ENCODE measurements at places on chromosomes 5 and 9. TPM values are rescaled to one million over a fixed set of nuclear protein-coding genes. Genes with fewer than 3 reads are reported as not detected.

- no peak for DNase-seq
Observed at GRCh38 chr5:91850031-91850430, 466.9 kb upstream of the ARRDC3 start.

- no peak for DNase-seq
Observed at GRCh38 chr5:59458966-59459729, 434.4 kb downstream of the PDE4D start.

DNA sequence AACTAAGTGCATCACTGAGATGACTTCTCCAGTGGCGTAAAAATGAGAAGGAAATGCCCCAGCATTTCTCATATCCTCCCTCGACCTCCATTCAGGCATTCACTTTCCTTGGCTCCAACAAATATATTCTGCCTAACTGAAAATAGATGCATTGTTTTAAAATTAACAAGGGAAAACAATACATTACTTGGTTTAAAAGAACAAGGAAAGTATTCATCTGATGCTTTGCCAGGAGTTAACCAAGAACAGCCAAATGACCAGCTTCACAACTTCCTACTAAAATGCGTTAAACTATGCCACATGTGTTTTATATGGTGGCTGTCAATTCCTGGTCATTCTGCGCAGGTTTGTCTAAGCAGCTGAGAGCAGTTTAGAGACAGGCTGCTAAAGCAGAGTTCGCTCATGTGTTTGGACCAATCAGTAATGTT, 121.4 kb downstream of the GNAQ start:
- no peak for DNase-seq

Gene ADRA1B
- total RNA-seq, result 0.71 TPM

Gene NR4A3
- total RNA-seq, result 23.2 TPM

DNA sequence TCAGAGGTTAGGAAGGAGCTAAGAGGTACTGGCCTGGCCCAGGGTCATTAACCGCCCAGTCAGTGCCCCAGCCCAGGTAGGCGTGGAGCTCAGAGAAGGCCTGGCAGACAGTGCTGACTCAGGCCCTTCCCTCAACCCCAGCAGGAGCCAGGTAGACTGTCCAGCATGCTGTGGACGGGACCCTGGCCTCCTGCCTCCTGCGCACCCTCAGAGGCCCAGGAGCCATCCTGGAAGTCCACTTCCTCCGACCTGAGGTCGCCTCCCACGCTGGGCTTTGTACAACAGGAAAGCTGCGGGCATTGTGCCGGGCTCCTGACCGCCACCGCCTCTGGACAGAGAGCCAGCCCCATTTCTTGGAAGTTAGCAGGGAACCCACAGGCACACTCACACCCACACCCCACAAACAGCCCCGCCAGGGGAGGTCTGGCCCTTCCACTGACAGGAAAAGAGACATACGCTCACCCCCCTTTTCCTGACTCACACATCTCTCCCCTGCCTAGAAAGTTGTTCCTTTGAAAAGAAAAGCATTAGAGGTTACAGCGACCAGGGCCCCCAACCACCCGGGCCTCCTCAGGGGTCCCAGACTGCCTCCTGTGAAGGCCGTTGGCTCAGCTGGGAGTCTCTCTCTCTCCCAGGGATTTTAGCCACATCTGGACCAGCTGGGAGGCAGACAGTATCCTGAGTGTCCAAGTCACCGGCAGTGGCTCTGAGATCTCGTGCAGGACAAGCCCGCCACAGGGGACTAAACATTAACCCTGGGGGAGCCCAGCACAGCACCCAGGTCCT, 7.7 kb downstream of the RALGDS start:
- DNase-seq, result no peak

GRCh38 chr5:15835514-15835913, 335.5 kb downstream of the FBXL7 start:
- no peak for DNase-seq

Gene HBEGF
- 3.8 TPM for total RNA-seq

Gene OR1J2
- not detected for total RNA-seq

DNA sequence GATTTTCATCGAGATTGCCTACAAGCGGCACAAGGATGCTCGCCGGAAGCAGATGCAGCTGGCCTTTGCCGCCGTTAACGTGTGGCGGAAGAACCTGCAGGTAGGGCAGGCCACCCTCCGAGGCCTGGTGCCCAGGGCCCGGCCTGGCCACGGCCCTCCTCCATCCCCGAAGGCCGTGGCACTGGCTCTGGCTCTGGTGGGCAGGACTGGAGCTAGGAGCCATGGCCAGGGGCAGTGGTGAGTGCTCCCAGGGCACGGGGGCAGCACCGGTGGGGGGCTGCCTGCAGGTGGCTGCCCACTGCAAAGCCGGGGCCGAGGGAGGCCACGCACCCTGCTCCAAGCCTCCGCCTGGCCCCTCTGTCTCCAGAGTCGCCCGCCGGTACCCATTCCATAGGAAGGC, 6.0 kb downstream of the LRRC26 start:
- no peak for DNase-seq

Gene TMED7
- total RNA-seq, result 66.1 TPM

Gene LHX3
- 0.11 TPM for total RNA-seq

Gene F2RL2
- total RNA-seq, result 0.13 TPM

Gene DENND4C
- 11.3 TPM for total RNA-seq

DNA sequence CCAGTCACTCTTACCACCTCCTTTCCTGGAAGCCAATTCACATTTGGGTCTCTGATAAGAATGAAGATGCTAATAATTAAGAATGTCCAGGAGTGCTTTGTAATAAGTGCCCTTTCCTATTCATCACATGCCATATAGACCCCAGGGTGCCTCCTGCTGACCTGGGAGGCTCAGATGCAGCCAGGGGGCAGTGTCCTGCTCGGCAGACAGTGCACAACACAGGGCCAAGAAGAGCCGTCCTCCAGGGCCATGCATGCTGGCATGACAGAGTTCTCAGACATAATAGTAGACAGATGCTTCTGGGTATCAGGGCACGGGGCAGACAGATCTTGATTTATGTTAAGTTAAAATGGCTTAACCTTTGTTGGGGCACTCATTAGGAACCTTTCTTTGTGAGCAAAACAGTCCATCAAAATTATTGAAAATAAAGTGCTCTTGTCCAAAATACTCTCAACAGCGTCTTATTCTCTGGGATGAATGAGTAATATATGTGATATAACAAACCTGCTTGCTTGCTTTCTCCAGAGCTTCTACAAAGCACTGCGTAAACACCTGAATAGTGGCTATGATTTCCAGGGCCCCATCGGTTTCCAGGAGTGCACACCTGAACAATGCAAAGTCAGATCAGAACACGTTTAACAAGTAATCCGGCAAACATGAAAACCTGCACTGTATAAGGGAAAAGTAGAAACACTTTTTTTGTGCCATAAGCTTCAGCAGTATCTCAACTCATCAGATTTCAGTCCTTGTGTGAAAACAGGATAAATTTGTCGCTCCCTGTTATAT, 192.7 kb downstream of the FANCC start:
- DNase-seq, result no peak

DNA sequence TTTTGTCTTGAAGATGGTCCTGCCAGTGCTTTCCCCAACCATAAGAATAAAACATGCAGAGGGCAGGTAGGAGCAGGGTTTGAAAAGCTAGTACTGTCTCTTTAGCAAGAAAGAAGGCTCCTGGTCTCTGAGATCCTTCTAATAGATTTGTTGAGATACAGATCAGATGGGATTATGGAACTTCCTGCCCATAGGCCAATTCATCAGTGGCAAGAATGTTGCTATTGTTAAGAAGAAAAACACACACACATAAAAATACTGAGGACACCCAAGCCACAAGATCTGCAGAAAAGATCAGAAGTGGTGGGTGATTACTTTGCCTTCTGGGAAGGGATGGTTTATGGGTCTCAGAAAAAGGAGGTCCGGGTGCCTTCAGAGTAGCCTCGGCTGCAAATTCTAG, 59.8 kb downstream of the TNC start:
- DNase-seq, result no peak

- no peak for DNase-seq
Observed at GRCh38 chr5:10109299-10109698, 140.4 kb downstream of the ATPSCKMT start.

Gene PURA
- total RNA-seq, result 9.8 TPM

DNA sequence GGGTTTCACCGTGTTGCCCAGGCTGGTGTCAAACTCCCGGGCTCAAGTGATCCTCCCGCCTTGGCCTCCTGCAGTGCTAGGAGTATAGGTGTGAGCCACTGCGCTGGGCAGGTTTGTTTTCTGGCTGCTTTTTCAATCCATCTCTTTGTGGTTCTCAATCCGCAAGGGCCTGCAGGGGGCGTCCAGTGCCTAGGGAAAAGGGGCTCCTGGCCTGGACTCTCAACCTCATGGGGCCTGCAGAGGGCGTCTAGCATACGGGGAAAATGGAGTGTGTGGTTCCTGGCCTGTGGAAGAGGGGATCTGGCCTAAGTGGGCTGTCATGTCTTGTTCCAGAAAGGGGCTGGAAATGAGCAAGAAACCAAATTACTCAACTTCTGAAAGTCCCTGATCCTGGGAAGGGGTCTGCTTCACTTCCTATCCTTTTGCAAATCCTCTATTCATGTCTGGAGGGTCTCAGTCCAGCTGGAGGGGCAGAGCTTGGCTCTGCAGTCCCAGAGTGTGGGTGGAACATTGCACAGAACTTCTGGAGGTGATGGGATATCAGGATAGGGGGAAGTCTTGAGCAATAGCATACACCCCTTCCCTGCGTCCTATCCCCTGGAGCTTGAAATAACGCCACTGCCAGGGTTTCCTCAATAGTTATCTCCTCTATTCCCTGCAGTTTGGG, 12.7 kb upstream of the CCL27 start:
- DNase-seq, result peak; percentile 53

DNA sequence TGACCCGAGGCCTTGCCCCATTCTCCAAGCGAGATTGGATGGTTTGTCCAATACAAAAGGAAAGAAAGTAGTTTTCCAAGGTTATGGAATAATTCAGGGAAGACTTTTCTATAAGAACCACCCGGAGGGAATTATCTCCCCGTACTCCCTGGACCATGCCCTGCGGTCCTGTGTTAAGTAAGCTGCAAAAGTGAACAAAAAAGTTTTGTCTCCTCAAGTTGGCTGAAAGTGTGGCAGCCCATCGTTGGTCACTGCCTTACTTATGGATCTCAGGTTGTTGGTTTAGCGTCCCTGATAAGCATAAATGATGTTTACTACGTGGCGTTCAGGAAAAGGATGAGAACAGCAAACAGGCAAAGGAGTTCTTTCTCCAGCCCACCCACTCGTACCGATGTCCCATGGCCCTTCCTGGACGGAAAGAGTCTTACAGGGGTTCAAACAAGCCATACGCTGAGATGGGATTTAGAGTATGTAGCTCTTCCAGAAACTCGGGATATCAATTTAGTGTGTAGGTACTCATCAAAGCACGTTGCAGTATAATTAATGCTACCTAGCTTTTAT, 413 bp upstream of the AUH start:
- DNase-seq, result no peak

Gene PCDHA2
- not detected for total RNA-seq

DNA sequence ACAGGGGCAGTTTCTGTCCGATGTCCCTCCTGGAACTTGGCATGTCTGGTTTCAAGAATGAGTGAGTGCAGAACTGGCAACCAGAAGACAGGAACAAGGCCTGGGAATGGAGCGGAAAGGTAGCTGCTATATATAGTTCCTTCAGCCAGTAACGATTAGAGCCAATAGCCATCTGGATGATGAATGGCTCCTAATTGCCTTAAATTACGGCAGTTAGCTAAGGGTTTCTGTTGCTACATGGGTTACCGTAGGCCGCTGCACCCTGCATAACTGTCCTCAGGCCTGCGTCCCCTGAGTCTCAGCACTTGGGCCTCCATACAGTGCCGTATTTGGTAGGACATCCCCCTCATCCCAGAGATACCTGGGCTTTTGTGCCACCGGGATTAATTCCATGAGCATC, 29.4 kb downstream of the WWC1 start:
- DNase-seq, result no peak

GRCh38 chr9:120107138-120107537, 472.8 kb downstream of the CDK5RAP2 start:
- DNase-seq, result no peak

DNA sequence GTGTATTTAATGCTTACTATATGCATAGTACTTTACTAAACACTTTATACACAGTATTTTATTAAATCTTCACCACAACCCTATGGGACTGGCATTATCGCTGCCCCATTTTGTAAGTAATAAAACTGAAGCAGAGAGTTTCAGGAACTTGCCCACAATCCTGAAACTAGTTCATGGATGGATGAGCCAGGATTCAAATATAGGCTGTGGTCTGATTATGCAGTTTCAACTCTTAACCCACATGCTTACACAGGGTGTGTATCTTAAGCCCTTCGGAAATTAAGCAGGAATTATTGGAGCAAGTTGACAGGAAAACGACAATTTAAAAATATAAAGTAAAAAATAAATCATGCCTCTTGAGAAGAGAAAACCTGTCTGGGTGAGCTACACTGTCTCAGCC, 109.0 kb downstream of the ATP10B start:
- DNase-seq, result no peak
